NCI-H2171 treated with DMSO at 0.1 percent for 48 hours (cell line): ENCODE measurements at places on chromosomes 5 and 9.

DNA sequence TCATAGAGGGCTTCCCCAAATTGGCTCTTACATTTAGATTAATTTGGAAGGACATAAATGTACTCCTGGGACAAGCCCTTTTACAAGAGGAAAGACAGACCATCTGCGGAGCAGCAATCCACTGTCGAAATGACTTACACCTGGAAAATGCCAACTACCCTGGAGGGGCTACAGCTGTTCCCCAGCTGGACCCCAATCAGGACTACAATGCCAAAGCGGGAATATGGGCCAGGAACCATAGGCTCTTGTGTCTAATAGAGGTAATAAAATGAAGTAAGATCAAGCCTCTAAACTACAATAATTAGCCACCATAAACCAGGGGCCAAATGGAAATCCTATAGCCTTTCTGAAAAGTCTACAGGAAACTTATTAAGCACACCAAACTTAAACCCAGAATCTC is 581.3 kb downstream of the PDE4D start:
- DNase-seq, result no peak

DNA sequence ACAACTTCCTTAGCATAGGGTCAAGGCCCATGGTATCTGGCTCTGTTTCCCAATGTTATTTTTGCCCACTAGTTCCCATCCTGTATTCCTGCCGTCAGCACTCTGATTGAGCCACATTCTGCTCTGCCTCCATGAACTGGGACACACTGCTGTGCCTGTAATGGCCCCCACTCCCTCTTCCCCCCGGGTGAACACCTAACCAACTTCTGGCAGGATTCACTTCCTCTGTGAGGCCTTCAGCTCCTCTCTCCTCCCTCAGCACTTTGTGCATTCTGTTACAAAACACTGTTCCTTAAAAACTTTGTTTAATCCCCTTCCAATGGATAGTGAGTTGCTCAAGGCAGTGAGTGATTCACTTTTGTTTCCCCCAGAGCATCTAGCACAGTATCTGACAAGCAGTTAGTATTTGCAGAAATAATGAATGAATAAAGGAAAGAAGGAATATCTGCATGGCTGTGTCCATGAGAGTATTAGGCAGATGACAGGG is 183.6 kb downstream of the EFNA5 start:
- no peak for DNase-seq

- DNase-seq, result no peak
These were observed 9.0 kb downstream of the LPAR1 start for GRCh38 chr9:111029260-111029659.

DNA sequence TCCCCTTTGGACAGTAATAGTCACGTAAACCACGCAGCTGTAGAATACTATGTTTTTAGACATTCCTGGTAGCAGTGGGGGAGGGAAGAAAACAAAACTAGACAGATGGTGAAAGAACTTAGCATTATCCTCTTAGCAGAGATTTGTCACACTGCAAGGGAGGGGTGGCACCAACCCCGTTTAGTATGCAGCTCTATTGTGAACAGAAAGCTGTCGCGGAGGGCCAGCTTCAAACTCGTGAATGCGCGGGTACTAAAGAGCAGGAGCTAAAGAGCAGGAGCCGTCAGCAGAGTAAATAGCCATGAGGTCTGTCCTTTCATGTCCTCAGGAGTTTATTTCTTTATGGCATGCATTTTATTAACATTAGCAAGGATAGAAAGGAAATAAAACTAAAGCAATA is 141.9 kb upstream of the SLC12A2 start:
- peak; percentile 85 for DNase-seq

DNA sequence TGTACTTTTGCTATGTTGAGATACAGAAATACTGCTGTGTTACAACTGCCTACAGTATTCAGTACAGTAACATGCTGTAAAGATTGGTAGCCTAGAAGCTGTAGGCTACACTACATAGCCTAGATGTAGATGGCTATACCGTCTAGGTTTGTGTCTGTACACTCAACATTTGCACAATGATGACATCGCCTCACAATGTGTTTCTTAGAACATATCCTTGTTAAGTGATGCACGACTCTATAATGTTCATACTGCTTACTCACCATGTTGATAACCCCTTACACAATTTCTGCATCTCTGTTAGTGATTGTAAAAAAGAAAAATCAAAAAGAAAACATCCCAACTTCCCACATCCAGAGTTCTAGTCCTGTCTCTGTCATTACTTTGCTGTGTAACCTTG is 450.0 kb downstream of the CCDC171 start:
- no peak for DNase-seq

DNA sequence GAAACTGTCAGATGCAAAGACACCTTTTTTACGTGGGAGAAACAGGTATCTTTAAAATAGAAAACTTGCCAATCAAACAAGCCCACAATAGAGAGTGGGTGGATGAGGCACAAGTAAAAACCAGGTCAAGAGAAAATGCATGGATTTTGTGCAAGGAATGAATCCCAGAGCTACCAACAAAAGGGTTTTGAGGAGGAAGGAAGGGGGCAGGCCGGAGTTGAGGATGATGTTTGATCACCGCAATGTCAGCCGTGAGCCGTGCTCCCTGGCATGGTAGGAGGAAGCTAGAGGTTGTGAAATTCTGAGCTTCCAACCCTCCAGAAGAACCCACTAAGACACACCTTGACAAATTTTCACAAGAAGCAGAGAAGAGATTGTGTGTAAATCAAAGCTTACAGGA is 53.2 kb downstream of the HRH2 start:
- no peak for DNase-seq

DNA sequence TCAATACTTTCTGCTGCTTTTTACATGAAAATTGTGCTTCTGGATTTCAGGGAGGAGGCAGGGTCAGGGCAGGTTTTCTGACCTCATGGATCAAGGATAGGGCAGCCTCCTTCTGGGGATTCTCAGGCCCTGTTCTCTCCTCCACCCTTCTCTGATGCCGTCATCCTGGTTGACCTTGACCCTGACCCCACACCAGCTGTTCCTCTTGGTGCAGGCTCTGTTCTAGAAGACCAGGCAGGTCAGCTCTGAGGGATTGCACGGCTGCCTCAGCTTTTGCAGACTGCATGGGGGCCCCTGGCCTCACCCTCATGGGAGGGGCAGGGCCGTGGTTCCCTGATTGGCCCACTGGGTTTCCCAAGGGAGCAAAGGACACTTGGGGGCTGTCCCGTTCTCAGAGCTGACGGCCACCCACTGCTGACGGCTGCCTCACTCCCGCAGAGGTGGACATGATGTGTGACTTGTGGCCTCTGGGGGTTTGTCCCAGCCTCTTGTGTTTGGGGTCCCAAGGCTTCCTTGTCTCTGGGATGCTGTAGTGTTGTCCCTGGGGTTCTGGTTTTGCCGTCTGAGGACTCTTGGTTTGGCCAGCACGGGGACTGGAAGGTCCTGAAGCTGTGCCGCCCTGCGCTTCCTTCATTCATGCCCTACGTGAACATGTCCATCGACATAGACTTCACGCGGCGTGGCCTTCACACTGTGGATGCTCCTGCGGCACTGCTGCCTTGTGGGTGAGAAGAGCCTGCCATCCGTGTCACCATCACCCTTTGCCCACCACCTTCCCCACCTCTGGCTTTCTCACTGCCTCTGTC is 34.5 kb downstream of the CEP72 start:
- DNase-seq, result no peak

GRCh38 chr9:111427186-111427585 is 57.0 kb downstream of the ECPAS start:
- DNase-seq, result no peak

DNA sequence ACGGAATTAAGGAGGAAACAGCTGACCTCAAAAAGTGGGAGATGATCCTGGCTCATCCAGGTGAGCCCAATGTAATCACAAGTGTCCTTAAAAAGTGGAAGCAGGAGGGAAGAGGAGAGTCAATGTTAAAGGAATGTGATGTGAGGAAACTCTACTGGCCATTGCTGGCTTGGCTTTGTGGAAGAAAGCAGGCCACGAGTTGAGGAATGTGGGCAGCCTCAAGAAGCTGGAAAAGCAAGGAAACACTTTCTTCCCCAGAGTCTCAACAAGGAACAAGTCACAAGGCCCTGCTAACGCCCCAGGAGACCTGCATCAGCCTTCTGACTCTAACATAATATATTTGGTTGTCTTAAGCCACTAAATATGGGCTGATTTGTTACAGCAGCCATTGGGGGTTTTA is 252.8 kb downstream of the PSAT1 start:
- no peak for DNase-seq

GRCh38 chr5:1508659-1509290 is 15.0 kb downstream of the LPCAT1 start:
- DNase-seq, result no peak

DNA sequence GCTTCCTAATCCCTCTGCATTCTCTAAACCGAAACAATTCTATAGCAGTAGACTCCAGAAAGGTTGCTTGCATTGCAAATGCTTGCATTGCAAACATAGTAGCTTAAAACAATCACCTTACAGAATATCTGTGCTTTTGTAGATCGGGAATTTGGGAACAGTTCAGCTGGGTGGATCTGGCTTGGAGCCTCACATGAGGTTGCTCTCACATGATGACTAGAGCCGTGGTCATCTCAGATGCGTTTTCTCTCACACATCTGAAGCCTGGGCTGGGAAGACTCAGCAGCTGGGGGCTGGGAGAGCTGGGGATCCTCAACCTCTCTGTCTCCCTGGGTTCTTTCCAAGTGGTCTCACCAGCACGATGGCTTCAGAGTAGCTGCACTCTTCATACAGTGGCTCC is 127.8 kb downstream of the MSX2 start:
- no peak for DNase-seq

DNA sequence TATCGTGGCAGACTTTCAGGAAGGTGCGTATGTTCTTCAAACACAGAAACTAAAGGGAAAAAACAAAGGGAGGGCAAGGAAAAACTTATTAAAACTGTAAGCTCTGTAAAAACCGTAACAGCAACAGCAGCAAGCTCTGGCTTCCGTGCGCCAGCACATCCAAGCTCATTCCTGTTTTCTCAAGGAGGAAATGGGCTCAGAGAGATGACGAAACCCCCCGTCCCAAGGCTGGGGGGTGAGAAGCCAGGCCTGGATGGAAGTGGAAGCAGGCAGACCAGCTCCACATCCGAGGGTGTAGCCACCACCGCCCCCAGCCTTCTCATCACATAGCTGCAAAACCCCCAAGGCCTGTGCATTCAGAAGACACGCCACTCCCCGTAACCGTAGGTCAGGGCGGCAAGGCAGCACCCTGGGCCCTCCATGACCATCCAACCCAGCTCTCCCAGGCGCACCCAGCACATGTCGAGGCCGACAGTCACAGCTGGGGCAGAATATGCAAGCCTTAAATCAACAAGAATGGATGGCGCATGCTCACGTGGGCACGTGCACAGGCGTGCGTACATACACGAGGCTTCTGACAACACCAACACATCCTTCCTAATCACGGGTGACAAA is 52.8 kb downstream of the VAV2 start:
- DNase-seq, result no peak

DNA sequence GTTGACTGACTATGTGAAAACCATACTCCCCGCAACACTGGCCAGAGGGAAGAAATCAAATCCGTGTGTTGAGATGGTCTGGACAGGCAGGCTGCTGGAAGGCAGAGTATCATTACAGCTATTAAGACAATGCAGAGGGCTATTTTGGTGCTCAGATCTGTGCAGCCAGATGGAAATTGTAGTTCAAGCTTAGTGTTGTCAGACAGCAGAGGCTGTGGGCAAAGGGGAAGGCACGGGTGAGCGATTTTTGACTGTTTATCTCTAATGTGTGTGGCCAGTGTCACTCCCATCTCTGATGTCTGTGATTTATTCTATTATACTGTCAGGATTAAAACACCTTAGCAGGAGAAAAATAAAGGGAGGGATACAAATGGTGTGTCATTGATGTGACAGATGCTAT is 984.4 kb upstream of the WWC1 start:
- no peak for DNase-seq

DNA sequence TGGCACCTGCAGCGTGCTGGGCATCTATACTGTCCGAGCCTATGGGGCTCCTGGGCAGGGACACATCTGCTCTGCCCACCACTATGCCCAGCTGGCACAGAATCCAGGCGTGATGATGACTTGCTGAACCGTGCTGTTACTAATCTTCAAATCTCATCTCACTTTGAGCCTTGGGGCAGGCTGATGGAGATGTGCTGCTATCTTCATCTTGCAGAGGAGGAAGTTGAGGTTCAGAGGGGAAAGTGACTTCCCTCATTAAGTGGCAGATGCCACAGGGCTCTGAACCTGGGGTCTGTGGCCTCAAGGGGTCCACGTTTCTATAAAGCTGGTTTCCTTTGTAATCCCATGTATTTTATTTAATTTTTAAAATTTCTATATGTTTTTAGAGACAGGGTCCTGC is 4.7 kb downstream of the SLC2A6 start:
- no peak for DNase-seq

GRCh38 chr5:8399471-8399870 is 530.5 kb downstream of the MTRR start:
- DNase-seq, result peak; percentile 81

DNA sequence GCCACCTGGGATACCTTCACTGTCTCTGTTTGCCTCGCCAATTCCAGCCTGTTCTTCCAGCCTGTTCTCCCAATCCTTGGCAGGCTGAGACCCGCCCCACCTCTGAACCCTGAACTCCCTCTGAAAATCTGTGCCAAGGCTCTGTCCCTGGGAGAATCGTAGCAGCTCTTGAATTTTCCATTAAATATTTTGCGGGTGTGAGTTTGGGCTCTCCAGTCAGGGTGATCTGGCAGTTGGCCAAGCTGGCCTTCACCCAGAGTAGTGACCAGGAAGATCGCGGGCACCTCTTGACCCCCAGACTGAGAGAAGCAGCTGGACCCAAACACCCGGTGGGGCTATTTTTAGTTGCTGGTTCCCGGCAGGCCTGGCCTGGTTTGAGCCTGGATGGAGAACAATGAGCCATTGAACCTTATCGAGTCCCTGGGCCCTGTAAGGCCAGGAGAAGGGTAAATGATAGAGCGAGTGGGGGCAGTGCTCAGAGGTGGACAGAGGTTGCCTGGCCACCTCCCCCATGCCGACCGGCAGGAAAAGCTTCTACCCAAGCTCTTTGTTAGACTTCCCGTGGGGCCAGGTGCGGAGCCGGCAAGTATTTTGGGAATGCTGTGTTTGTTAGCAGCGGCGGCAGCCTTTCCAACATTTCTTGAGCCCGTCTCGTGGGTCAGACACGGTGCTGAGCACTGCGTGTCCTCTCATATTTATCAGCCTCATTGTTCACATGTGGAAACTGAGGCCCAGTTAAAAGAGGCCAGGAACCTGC is 146.2 kb downstream of the RGS3 start:
- peak; percentile 61 for DNase-seq

- DNase-seq, result no peak
These were observed 52.6 kb downstream of the ENC1 start for GRCh38 chr5:74587890-74588289.

GRCh38 chr9:109767404-109767803 is 12.6 kb upstream of the PALM2AKAP2 start:
- no peak for DNase-seq

- DNase-seq, result no peak
These were observed 58.5 kb downstream of the PDE6A start for GRCh38 chr5:149886060-149886459.

GRCh38 chr5:137734962-137735554 is 831 bp downstream of the KLHL3 start:
- peak; percentile 32 for DNase-seq
